CD14-positive monocyte (primary cell): ENCODE measurements at places on chromosomes 5 and 9.

GRCh38 chr5:150514708-150515211, 6.8 kb downstream of the NDST1 start:
- DNase-seq, result no peak

DNA sequence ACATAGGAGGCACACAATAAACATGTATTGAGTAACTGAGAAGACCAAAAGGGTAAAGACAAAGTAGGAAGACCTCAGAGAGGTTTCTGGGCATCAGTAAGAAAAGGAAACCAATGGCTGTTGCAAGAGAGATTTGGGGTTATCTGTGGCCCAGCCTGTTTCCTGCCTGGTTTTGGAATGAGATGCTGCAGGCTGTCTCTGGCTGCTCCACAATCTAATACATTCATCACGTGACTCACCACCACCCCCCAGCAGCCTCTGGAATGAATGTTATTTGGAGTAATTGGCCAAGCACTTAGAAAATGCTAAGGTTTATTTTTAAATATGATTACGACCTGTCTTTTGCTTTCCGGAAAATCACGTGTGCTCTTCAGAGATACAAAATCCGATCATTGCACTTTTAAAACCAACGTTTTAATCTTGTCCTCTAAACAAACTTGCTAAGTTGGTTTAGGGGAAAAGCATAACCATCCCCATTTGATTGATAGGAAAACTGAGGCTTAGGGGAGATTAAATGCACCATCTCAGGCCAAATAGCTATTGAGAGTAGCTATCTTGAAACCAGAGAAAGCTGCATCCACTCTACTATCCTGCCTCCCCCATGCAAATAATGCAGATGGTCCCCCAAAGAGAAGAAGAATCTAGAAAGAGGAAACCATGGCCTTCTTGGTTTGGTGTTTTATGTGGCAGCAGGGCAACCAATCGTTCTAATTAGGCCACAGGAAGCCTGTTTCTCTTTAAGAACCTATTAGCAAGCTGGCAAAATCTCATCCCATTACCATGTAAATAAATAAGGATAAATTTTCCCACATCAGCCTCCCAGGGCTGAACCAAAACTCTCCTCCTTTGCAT, 151.8 kb upstream of the ADRA1B start:
- DNase-seq, result no peak

DNA sequence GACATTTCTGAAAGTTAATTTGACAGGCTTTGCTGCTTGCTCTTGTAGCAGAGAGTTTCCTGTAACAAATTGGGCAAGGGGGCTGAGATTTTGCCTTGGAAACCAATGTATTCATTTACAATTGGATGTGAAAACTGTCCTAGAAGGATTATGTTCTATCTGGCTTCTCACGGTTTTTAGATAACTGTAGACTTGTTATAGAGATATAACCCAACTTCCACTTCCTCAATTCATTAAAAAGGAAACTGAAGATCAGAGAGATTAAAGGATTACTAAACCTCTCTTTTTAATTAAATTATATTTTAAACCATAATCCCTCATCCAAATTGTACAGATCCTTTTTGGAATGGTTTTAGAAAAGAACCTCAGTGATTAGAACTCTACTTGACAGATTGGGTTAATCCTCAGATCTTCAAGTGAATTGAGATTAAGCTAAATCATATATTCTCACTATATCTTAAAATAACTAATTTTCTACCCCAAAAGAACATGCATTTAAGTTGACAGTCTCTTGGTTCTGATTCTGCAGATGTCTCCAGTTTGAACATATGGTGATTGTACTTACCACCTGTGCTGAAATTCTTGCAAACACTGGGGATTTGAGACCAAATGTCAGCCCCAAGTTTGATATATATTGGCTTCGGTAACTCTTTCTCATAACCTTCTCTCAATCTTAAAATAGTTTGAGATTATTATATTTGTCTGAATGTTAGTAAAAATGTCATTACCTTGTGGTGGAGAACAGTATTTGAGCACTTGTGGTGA, 130.1 kb upstream of the C9orf72 start:
- peak; percentile 5 for DNase-seq

GRCh38 chr5:91528831-91529230, 145.7 kb upstream of the ARRDC3 start:
- DNase-seq, result no peak

GRCh38 chr9:38619556-38620447, 594 bp downstream of the ANKRD18A start:
- DNase-seq, result no peak

- DNase-seq, result no peak
Observed at GRCh38 chr5:8363138-8363537, 494.2 kb downstream of the MTRR start.

DNA sequence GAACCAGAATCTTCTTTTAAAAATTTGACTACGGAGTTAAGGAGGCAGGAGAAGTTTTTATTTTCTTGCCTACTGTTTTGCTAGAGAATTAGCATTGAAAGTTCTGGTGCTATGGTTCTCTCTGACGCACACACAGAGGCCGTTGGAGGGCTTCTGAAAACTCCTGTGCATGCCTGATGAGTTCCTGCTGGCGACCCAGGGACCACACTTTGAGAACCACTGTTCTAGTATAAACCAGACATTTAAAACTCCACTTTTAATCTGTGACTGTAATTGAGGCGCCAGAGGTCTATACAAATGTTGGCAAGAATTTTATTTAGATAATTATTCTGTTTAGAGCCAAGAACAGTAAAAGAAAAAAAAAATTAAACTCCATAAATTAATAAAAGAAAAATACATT, 99.5 kb upstream of the OTULINL start:
- DNase-seq, result no peak

- no peak for DNase-seq
Observed at GRCh38 chr5:67319935-67320725, 123.5 kb upstream of the CD180 start.

DNA sequence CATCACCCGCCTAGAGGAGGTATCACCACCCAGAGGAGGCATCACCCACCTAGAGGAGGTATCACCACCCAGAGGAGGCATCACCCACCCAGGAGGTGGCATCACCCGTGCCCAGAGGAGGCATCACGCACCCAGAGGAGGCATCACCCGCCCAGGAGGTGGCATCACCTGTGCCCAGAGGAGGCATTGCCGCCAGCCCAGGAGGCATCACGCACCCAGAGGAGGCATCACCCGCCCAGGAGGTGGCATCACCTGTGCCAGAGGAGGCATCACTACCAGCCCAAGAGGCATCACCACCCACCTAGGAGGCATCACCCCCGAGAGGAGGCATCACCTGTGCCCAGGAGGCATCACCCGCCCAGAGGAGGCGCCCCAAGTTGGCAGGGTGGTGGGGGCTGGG, 2.6 kb downstream of the NOTCH1 start:
- DNase-seq, result no peak

DNA sequence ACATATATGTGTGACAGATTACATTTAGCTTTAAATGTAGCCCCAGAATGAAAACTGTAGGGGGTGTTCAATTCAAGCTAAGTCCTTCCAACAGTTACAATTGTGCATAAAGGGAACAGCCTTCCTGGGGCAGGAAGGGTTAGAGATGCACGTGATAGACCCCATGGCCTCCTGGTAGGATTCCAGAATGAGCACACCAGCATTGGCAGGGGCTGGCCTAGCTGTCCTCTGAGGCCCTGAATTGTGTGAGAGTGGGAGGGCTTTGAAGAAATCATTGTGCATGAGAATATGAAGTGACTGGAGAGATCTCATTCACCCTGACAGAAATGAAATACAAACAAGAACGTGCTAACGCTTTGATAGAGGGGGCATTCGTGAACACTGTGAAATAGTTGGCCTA, 663.8 kb upstream of the KLF4 start:
- no peak for DNase-seq

DNA sequence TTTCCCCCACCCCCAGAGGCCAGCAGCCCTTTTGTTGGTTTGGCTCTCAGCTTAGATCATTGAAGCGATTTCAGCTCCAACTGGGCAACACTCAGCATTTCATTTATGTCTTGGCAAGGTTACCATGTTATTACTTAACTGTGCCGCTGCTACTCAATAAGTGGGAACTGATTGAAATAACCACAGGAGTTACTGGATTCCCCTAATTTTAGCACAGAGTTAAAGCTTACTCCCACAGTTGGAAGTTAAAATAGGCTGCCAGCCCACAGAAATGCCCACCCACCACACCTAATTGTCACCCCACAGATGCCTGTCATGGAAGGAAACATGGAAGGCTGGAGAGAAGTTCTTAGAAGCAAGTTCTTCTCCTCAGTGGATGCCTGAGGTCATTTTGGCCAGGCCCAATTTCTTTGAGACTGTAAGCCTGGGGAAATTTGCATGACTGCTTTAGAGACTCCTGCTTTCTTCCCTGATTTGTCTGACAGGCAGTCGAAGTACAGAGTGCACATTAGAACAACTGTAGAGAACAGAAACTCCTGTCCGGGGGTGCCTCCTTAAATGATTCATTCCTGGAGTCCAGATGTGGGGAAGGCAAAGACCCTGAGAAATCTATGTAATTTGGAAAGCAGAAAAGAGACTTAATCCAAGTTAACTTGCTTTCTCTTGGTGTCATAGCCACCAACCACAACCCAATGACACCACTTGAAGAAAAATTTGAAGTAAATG, 370.0 kb downstream of the ZSWIM6 start:
- DNase-seq, result no peak
